B cell (primary cell): ENCODE measurements at places on chromosomes 2 and 18. TPM values are rescaled to one million over a fixed set of nuclear protein-coding genes. Genes with fewer than 3 reads are reported as not detected.

- DNase-seq = no peak
Observed at GRCh38 chr2:195664528-195664927, 7.5 kb downstream of the SLC39A10 start.

The FARP2 gene
- 114 and 151 TPM in 2 replicates for total RNA-seq

DNA sequence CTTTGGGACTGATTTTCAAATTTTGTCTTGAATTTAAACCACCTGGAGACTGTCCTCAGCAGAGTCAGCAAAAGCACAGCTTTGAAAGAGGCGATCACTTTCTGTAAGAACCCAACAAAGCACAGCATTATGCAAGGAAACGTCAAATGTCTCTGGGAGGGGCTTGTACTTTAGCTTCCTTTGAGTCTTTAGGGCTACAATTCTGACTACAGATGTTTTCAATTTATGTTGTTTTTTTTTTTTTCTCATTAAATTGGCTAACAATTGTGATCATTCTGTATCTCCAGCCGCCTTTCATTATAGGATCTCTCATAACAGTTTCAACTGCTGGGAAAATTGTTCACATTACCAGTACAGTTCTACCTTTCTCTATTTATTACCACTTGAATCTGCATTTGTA is 48.3 kb downstream of the COL3A1 start:
- no peak for DNase-seq

The CCDC102B gene
- total RNA-seq = 2.8 and 3.9 TPM in 2 replicates

- peak; percentile 76 for DNase-seq
Observed at GRCh38 chr2:195649629-195650190, 7.3 kb upstream of the SLC39A10 start.

- no peak for DNase-seq
Observed at GRCh38 chr2:231709636-231709980, 1.3 kb downstream of the PTMA start.
